Activated CD4-positive, alpha-beta T cell treated with anti-CD3 and anti-CD28 coated beads for 4 hours (primary cell): ENCODE measurements at places on chromosomes 6 and 20.

DNA sequence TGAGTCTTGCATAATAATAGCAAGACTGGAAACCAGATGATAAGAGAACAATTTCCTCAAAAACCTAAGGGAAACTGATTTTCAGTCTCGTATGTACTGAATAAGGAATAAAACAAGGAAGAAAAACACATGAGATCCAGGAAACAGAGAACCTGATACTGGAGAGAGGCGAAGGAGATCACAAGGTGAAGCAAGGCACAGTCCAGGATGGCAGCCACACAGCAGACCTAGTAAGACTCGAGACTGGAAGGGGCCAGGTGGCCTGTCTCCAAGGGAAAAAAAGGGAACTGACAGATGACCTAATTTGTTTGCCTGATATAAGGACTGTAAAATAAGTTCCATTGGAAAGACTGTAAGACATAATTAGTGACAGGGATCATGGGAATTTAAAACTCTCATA is 71.1 kb downstream of the TASP1 start:
- no peak for DNase-seq

- DNase-seq: no peak
Measured at GRCh38 chr20:64222851-64223525, 32.6 kb upstream of the PCMTD2 start.

DNA sequence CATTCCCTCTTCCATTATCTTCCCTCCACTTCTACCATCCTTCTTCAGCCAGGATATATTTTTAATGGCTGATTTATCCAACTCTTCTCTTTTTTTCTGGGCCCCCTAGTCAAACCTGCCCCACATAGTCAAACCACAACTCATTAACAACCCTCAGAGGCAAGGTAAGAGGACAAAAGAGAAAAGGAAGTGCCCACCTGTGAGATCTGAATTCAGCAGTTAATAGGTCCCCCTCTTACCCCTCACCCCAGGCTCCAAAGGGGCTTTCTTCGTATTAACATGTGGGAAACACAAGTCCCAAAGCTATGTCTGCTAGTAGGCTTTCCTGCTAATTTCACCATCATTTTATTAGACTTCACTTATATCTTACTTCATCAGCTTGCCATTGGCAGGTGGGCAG is 44.1 kb upstream of the TSPYL1 start:
- no peak for DNase-seq

GRCh38 chr6:15256538-15257271 is 10.8 kb downstream of the JARID2 start:
- DNase-seq: no peak

- DNase-seq: no peak
Measured at GRCh38 chr20:622161-622560, 12.1 kb upstream of the TCF15 start.

DNA sequence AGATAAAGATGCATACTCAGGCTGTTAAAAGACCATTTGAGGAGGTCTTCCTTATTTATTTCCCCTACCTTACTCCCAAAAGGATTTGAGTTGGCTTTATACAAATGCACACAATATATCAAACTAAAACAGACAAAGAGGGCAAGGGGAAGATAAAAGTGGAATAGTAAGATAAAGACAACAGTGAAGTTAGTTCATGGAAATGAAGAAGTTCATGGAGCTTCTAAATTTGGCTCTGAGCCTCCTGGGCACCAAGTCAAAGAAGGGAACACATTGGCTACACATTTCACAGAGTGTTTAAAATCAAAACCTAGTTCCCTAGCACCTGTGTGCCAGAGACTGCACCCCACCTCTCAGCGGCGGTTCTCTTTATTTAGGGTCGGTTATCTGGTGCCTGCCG is 25.8 kb upstream of the ARMC2 start:
- DNase-seq: no peak

GRCh38 chr6:96202571-96202970 is 186.8 kb downstream of the FUT9 start:
- DNase-seq: no peak

- peak; percentile 18 for DNase-seq
Measured at GRCh38 chr20:32582659-32583580, 2.2 kb downstream of the NOL4L start.

- DNase-seq: no peak
Measured at GRCh38 chr20:46631212-46631869, 19.9 kb downstream of the SLC13A3 start.

DNA sequence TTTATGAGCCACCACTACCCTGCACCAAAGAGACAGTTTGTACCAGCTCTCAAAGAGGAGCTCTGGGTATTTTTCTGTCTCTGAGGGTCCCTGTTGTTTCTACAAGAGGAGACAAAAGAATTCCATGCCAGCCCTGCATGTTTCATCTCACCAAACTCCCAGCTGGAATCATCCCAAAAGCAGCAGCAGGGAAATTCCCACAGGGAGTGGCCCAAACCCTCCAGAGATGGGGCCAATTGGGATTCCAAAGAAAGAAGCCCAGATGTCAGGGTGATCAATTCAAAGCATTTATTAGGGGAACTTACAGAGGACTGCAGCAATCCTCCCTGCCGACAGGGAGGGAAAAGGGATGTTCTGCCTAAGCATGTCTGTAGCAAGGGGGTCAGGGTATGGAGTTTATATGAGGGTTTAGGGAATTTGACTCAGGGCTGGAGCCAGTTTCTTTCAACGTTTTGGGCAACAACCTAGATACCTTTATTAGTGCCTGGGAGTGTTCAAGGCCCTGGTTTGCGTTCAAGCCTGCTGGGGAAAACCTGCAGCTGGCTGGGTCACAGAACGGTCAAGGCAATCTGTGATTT is 47.2 kb downstream of the MUC22 start:
- no peak for DNase-seq

- no peak for DNase-seq
Measured at GRCh38 chr6:159267165-159267564, 98.0 kb downstream of the FNDC1 start.

- no peak for DNase-seq
Measured at GRCh38 chr6:109071125-109071917, 23.3 kb downstream of the SESN1 start.

GRCh38 chr6:108640104-108640503 is 79.4 kb downstream of the FOXO3 start:
- DNase-seq: no peak

GRCh38 chr6:79391480-79391879 is 145.8 kb downstream of the LCA5 start:
- no peak for DNase-seq

GRCh38 chr6:81638366-81638765 is 114.1 kb downstream of the TENT5A start:
- no peak for DNase-seq

GRCh38 chr20:18971574-18971973 is 158.0 kb downstream of the SCP2D1 start:
- no peak for DNase-seq

- no peak for DNase-seq
Measured at GRCh38 chr6:78593898-78594667, 273.3 kb upstream of the IRAK1BP1 start.

- DNase-seq: no peak
Measured at GRCh38 chr6:2247664-2248063, 2.3 kb upstream of the GMDS start.

DNA sequence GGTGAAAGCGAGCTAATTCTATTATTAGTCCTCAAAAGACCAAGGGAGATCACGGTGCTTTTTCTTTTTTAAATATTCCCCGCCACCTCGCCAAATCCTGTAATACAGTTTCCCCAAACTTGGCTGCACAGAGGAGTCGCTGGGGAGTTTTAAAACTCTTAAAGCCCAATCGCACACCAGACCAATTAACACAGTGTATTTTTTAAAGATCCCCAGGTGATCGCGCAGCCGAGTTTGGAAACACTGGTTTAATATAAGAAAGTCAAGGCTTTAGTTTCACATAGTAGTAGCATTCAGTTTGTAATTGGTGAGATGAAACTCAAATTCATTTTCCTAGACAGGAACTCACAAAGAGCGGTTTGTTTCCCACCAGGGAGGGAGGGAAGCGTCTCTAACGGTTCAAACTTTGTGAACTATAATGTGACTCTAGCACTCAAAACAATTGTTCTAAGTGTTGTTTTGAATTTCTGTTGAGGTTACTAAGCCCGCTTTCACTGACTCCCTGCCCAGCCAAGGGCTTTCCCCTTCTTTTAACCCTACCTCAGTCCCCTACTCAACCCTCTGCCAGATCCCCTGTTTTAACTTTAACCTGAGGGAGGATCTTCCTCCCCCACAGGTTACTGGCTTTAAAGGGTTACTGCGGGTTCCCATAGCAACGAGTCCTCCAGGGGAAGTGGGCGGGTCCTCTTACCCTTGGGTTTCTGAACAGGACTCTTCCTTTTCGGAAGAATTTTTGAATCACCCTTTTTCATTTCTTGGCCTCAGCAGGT is 25.7 kb upstream of the BTBD3 start:
- peak; percentile 51 for DNase-seq

DNA sequence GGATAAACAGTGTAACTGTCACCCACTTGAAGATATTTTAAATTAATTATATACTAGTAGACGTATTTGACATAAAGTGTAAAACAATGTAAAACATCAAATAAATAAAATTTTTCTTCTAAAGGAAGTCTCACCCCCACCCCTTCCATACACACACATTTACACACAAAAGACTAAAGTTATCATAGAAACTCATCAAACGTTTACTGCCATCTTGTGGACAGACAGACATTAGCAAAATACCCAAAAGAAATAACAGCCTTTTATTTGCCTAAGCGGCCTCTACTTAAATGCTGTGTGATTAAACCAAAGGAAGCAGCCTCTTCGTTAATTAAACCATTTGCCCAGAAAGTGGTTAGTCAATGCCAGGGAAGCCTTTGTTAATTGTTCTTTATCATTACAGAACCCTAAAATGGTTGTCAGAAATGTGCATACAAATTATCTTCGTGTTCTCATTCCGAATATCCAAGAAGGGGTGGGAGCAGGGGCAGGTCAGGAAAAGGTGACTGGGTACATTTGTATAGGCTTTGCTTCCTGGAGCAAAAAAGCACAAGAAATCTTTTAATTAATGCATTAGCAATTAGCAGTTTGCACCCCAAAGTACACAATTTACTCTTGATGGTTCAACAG is 176.2 kb upstream of the SASH1 start:
- DNase-seq: peak; percentile 3

- DNase-seq: no peak
Measured at GRCh38 chr6:3363296-3364025, 93.4 kb downstream of the SLC22A23 start.

- no peak for DNase-seq
Measured at GRCh38 chr6:107968081-107968480, 10.1 kb upstream of the SEC63 start.

GRCh38 chr6:34381081-34381480 is 11.4 kb downstream of the NUDT3 start:
- DNase-seq: peak; percentile 8

- no peak for DNase-seq
Measured at GRCh38 chr6:130968476-130968875, 94.6 kb downstream of the EPB41L2 start.

GRCh38 chr6:126600258-126600916 is 260.5 kb downstream of the CENPW start:
- no peak for DNase-seq
